ENCODE measurements at places on chromosomes 7 and 10. TPM values are rescaled to one million over a fixed set of nuclear protein-coding genes. Genes with fewer than 3 reads are reported as not detected.

Gene MUC3A
- polyA plus RNA-seq: 0.19 TPM

DNA sequence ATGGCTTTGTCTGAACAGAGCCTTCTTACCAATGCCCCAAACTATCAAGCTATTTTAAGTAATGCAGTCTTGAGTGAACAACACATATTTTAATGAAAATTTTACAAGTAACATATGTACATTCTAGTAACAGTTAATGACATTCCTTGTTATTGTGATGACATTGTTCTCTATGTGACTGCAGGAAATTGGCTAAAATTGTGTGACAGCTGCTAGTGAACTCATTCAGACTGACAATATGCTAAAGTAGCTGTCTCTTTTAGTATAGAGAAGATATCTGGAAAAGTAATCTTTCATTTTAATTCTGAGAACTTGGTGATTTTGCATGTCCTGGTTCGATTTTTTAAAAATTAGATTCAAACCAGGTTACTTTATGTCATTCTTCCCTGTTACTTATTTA is 259.8 kb upstream of the MAGI2 start:
- DNase-seq: no peak

GRCh38 chr10:6649903-6650302 is 69.8 kb upstream of the PRKCQ start:
- no peak for DNase-seq

GRCh38 chr10:79189853-79190435 is 121.2 kb downstream of the ZMIZ1 start:
- no peak for DNase-seq
